ENCODE measurements at places on chromosomes 3 and 15.

- no peak for DNase-seq
These were observed 431.0 kb downstream of the EPHB1 start for GRCh38 chr3:135226057-135226456.

DNA sequence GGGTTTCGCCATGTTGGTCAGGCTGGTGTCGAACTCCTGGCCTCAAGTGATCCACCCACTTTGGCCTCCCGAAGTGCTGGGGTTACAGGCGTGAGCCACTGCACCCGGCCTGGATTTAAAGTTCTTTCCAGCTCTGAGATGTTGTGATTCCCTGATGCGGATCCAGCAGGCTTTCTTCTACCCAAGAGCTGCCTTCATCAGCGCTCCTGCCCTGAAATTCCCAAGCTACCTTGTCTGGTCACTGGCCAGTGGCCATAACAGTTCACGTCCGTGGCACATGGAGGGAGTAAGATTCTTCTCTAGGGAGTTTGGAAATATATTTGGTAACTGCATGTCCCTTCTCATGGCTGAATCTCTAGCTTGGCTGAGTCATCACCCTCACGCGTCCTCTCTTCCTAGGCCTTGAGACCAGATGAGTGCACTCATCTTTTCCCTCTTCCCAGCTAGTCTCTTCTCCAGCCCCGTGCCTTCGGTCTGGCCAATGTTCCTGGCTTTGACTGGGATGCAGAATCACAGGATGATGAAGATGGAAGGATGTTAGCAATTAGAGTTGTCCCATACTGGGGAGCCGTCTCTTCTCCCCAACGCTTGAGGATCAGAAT lies 29.8 kb upstream of the APOD start:
- no peak for DNase-seq

- no peak for DNase-seq
These were observed 1083.7 kb upstream of the CFAP20DC start for GRCh38 chr3:60133269-60134162.

DNA sequence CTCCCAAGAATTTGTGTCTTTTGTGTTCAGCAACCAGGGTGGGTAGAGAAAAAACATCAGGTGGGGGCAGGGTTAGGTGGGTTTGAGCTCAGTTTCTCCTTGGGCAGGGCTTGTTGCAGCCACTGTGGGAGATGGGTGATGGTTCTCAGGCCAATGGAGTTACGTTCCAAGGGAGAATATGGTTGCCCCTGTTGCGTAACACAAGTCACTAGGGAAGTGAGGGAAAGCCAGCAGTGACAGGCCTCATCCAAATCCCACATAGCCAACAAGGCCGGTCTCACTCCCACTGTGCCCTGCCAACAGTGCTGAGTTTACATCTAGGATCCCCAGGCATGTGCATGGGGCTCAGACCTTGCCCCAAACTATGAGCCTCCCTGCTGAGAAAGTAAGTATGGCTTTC lies 7.9 kb upstream of the FBXL2 start:
- DNase-seq, result no peak

- no peak for DNase-seq
These were observed 24.4 kb downstream of the FAN1 start for GRCh38 chr15:30928076-30928475.

DNA sequence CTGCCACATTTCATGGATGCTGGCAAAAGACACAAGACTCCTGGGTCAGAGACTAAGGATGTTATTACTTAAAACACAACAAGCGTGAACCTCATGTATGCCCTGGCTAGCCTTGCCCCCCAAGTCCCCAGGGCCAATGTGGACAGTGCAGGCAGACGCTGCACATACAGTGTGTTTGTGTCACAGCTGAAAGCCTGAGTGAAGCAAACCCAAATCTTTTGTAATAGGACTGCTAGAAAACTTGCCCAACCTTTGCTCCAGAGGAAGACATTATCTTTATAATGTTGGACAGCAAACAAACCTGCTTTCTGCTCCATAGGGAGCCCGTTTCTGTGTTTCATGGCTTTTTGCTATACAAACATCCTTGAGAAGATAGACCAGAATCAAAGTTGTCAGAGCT lies 282.0 kb upstream of the RORA start:
- DNase-seq, result no peak

GRCh38 chr3:168618827-168619470 lies 523.2 kb upstream of the GOLIM4 start:
- DNase-seq, result no peak

GRCh38 chr3:143206955-143207337 lies 87.4 kb downstream of the CHST2 start:
- no peak for DNase-seq

DNA sequence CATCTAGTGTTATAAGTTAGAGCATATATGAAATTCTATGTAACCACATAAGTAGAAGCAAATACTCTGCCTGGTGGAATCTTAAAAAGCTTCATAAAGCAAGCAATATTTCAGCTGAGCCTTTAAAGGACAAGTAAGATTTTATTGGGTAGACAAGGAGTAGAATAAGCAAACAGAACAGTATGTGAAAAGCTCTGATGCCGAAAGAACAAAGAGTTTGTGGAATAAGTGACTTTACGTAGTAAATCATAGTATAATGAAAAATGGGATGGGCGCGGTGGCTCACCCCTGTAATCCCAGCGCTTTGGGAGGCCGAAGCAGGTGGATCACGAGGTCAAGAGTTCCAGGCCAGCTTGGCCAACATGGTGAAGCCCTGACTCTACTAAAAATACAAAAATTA lies 9.9 kb downstream of the EAF2 start:
- no peak for DNase-seq

DNA sequence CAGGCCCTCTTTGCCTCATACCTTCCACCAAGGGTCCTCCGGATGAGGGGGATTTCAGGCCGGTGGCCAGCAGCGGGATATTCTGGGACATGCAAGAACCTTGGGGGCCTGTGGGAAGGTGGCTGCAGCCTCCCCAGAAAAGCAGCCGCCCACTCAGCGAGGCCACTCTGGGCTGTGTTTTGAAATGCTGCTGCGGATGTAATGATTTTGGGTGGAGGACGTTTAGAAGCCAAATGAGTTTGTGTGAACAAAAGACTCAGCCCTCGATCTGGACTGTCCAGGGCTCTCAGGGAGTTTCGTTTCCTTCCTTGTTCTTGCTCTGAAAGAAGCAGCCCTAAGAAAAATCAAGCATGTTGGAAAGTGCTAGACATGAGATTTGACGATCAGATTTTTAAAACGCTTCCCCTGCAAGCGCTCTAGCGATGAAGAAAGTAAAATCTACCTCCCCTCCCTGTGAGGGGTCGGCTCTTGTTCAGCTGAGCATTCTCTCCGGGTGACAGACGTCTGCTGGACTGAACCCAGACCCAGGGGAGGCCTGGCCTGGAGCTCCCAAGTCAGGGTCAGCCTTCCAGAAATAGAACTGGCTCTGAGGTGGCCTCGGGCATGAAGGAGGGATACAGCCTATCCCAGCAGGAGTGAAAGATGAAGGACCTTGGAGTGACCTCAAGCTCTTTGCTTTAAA lies 12.9 kb downstream of the HEG1 start:
- DNase-seq, result no peak

GRCh38 chr15:70314688-70315087 lies 217.0 kb upstream of the TLE3 start:
- DNase-seq, result no peak

GRCh38 chr15:62549345-62549970 lies 384.4 kb upstream of the C2CD4B start:
- DNase-seq, result no peak

DNA sequence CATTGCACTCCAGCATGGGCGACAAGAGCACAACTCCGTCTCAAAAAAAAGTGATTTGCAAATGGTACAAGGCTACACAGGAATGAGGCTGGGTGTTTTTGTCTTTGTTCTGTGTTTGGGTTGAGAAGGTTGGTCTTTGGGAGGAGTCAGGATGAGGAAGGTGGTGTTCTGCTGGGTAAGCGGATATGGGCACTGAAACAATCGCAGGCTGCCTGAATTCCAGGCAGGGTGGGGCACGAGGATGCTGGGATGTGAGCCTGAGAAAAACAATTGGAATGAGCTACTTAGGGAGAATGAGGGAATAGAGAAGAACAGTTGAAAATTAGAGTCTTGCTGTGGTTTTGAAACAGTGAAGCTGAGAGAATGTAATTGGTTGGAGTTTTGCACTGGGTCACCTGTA lies 51.6 kb downstream of the ZBTB38 start:
- DNase-seq, result no peak

DNA sequence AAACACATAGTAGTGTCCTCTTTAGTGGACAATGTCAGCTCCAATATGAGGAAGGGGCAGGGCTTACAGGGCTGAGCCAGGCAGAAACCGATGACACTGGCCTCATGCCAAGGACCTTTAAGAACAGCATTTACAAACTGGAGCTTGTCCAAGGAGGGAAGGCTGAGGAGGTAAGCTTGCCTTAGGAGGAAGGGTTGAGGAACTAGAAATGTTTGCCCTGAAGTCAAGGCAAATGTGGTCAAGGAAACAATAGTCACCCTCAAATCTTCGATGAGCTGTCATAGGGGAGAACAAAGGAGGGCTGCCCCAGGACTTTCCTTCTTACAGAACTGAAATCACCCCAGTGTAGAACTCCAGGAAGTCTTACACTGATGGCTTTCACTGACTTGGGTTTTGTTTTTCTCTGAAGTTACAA lies 136.4 kb downstream of the LIPC start:
- no peak for DNase-seq

DNA sequence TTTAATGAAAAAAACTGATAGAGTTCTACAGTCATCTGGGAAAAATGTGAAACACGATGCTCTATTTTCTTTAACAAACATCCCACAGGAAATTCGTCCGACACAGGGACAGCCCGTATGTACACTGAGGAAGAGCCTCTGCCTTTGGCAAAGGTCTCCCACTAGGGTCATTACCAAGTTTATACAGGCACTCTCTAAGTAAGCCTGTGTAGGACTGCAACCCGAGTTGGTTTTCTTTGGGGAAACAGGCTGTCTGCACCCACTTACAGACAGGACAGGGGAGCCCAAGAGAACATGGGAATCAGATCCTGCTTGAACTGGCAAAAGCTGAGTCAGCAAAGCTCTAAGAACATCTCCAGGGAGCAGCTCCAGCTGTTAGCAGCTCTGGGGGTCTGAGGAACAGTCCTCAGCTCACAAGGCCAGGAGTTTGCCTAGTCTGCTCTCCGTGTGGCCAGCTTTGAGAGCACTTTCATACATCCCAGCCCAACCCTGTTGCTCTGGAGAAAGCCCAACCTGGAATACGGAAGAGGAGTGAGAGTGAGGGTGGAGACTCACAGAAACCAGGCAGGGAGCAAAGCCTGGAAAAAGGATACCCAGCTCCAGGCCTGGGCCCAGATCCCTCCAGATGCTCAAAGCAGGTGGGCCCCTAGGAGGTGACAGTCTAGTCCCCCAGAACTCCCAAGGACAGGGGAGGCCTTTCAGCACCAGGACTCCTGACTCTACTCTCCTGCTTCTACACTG lies 1.9 kb downstream of the TBC1D2B start:
- DNase-seq, result no peak

- DNase-seq, result no peak
These were observed 358.1 kb upstream of the RARB start for GRCh38 chr3:25069970-25070369.

DNA sequence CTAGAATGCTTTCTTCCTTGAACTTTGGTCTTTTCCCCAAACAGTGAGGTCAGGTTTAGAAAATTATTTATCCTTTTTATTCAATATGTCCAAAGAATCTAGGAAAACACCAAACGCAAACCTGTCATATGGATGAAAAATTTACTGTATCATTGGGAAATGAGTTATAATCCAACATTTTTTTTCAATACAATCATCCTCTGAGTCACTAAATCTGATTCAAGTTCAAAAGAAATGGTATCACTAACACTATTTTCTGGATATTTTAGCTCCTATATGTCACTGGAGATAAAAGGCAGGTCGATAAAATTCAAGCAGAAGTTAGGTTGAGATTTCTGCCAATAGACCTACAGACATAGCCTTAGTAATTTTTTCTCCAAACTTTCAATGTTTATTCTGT lies 591.6 kb upstream of the AGTR1 start:
- no peak for DNase-seq

- no peak for DNase-seq
These were observed 491.8 kb upstream of the TBL1XR1 start for GRCh38 chr3:177689077-177689476.

DNA sequence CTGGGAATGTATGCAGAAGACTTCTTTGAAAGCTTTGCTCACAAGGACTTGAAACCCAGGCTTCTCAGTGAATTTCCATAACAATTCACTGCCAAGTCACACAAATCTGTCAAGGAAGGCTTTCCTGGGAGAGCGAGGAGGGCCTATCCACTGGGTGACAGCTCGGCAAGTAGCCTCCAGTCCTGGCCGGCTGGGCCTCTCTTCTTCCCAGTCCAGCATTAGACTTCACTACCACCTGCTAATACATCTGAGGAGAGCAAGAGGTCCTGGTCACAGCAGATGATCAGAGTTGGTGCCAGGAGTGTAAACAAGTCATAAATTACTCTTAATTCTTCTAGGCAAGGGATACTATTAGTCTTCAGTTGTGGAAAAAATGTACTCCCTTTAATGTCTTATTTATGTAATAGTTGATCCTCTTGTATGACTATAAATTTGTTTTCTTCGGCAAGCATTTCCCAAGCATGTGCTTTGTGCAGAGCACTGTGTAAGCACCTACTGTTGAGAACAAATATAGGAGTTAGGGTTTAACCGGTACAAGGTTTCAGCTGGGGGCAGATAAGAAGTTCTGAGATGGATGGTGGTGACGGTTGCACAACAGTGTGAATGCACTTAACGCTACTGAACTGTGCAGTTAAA lies 162.9 kb downstream of the VGLL4 start:
- no peak for DNase-seq

DNA sequence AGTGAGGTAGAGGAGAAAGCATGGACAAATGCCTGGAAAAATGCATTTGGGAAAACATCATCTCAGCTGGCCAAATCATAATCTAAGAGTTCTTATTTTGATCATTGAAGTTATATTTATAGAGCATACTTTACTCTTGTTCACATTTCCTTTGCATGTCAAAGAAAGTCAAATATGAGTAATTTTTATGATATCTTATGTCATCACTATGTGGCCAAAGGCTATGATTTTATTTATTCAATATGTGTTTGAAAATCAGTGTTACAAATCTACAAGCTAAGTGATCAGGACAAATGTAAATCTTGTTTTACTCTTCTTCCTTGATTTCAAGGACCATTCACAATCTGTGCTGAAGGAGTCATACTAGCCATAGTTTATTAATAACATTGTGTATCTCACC lies 237.2 kb upstream of the DPH6 start:
- DNase-seq, result no peak

GRCh38 chr3:169195672-169196071 lies 467.8 kb downstream of the MECOM start:
- no peak for DNase-seq

GRCh38 chr3:136152176-136152843 lies 43.8 kb downstream of the MSL2 start:
- no peak for DNase-seq

DNA sequence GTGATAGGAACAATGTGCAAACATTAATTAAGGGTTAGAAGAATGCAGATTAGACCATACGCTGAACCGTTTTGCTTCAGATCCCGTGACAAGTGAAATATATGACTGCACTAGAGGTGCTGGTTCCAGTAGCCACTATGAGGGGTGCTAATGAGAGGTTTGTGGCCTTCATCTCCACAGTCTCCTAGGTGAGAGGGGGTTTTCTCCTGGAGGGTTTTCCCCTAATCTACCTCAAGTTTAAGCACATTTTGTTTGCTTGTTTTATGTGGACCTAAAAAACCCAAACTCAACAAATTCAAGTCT lies 13.7 kb upstream of the SHF start:
- DNase-seq, result no peak

Measured in stimulated activated CD8-positive, alpha-beta memory T cell treated with anti-CD3 and anti-CD28 coated beads, Interleukin-4, amount 100 ng/mL, for 4 hours (primary cell).